HT1080 (cell line): ENCODE measurements at places on chromosomes 7 and 10.
A peak's percentile ranks its signal among the peaks of the same experiment; 100 is the strongest.

DNA sequence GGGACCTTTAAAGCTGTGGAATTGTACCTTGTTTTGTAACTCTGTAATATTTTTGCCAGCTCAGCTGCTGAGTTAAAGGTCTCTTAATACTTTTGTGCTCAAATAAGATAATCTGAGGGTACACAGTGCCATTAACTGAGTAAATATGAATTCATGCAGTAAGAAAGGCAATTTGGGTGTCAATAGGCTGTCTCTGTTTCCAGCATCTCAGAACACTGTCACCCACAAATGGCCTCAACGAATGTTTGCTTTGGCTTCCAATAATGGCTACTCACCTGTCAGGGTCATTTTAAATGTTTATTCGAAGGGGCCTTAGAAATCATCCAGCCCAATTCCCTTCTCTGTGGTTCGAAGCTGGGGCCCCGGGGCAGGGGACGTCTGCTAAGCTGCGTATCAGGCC, 225.4 kb downstream of the ZMYND11 start:
- no peak for DNase-seq

GRCh38 chr7:145431834-145432233, 596.0 kb upstream of the TPK1 start:
- no peak for DNase-seq

- no peak for DNase-seq
These were observed 11.5 kb upstream of the HHEX start for GRCh38 chr10:92678206-92678605.

GRCh38 chr7:156104501-156105336, 292.5 kb upstream of the SHH start:
- no peak for DNase-seq

GRCh38 chr7:130242198-130243014, 24.3 kb upstream of the CPA2 start:
- peak; percentile 65 for DNase-seq

DNA sequence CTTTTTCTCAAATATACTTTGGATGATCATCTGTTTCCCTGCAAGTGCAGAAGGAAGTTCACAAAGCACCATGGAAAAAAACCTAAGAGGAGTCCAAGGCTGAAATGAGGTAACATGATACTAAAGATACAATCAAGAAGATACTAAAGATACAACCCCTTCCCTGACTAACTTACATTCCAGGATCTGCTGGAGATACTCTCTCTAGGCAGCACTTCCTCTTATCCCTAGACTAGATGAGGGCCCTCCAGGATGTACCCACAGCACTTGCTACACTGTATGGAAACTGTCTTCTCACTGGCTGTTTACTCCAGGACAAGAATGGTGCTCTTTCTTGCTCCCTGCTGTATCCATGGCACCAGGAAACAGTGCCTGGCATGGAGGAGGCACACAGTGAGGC, 116.4 kb upstream of the NFE2L3 start:
- DNase-seq: no peak

DNA sequence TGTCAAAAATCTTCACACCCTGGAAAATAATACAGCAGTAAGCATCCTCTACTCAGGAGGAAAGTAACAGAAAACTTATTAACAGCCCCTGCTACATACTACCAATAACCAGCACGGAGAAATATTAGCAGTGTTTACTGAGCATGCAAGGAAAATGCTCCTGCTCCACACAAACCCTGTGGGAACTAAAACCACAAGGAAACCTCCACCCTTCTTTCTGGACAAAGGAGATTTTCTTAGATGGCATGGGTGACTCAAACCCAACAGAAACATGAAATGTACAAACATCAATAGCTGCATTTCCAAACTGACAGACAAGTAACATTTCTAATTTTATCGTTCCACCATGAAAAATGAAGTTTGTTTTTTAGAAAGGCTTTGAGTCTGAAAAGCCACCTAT, 113.4 kb downstream of the VPS41 start:
- DNase-seq: peak; percentile 25
